GM23338 (cell line): ENCODE measurements at places on chromosomes 3 and 15.

DNA sequence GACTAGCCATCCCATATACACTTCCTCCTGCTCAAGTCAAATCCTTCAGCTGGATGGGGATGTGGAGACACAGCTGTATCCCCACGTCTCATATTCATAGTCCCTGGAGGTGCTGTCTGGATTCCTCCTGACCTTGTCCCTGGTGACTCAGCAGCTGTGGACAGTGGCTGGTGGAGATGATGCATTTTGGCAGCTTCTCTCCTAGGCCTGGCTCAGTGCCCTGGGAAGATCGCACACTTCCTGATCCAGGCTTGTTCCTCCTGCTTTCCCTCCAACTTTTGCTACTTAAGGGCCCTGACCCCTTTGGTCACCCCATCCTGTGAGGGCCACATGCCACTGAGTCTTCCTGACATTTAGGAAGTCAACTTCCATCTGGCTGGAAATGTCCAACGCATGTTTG lies 44.4 kb downstream of the ADAMTSL3 start:
- no peaks in the 10 kb centered on the region for H3K27me3 ChIP-seq
- H3K4me3 ChIP-seq = no peak overlapping the region
- no peaks in the 10 kb centered on the region for H3K36me3 ChIP-seq
- no peak for DNase-seq
- peaks cover 14% of the 10 kb centered on the region; the same call in 1 of the 2 replicates for H3K4me1 ChIP-seq

DNA sequence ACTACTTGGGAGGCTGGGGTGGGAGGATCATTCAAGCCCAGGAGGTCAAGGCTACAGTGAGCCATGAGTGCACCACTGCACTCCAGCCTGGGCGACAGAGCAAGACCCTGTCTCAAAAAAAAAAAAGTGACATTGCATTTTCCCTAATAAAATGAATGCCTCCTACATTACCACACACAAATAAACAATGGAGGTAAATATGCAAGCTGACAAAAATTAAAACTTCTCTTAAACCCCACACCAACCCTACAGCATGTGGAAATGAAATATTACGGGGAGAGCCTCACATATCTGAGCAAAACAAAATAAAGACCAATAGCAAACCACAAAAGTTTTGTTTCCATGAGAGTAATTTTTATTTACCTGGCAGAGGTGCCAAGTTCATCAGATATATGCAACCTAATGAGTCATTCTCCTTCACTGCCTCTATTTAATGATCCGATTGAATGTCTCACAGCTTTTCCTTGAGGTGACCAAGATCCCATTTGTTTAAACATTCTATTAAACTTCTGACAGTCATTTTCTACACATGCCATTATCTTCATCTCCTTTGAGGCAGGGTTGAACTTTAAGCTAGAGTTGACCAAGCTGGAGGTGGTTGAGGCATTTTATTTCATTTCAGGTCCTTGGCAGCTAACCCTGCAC lies 9.4 kb upstream of the CAV3 start:
- H3K27me3 ChIP-seq = no peaks in the 10 kb centered on the region
- H3K36me3 ChIP-seq = no peaks in the 10 kb centered on the region
- no peak overlapping the region for H3K27ac ChIP-seq
- H3K4me1 ChIP-seq = peaks cover 9% of the 10 kb centered on the region; the same call in 1 of the 2 replicates

GRCh38 chr15:69786136-69786701 lies 311.5 kb downstream of the TLE3 start:
- no peak overlapping the region for H3K4me3 ChIP-seq
- no peak overlapping the region for H3K27ac ChIP-seq
- H3K27me3 ChIP-seq = no peaks in the 10 kb centered on the region
- no peak for DNase-seq

GRCh38 chr3:38528457-38528856 lies 32.3 kb downstream of the EXOG start:
- DNase-seq = peak; percentile 57
- peaks cover 6% of the 10 kb centered on the region; the same call in 1 of the 2 replicates for H3K4me1 ChIP-seq
- no peak overlapping the region for H3K27ac ChIP-seq
- peaks cover 7% of the 10 kb centered on the region for H3K36me3 ChIP-seq
- no peaks in the 10 kb centered on the region for H3K27me3 ChIP-seq
- no peak overlapping the region for H3K4me3 ChIP-seq

DNA sequence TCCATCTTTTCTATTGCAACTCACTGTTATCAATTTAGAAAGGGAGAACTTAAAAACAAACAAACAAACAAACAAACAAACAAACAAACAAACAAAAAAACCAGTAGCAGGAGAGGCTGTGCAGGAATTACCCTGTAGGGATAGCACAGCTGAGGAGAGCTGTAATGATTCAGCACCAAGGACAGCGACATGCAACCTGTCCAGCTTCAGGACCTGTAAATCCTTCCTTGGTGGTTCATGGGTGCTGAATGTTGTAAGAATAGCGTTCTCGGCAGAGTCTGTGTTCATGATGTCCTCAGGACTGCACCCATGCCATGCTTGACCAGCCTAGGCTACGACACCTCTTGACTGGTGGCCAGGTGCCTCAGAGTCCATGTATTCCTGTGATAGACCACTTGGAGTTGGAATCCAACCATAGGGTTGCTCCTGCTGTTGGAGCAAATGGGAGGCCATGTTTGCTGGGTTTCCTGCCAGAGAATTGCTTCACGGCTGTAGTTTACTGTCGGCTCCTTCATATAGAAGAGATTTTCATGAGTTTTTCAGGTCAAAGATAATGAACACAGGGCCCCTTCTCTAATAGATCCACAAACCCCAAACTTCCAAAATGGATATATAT lies 65.9 kb downstream of the CACNA2D3 start:
- H3K4me3 ChIP-seq = no peak overlapping the region
- H3K36me3 ChIP-seq = no peaks in the 10 kb centered on the region
- DNase-seq = peak; percentile 90
- peaks cover 14% of the 10 kb centered on the region for H3K4me1 ChIP-seq

DNA sequence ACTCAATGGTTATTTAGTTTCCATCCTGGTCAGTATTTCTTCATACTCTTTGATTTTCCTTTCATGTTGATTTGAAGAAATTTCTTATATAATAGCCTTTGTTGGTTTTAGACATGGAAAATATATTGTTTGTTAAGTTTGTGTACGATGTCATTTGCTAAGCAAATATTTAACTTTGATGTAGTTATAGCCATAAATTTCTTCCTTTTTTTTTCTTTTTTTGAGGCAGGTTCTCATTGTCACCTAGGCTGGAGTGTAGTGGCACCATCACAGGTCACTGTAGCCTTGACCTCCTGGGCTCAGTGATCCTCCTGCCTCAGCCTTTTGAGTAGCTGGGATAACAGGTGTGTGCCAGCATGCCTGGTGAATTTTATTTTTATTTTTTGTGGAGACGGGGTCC lies 51.4 kb downstream of the NMD3 start:
- peaks cover 6% of the 10 kb centered on the region; the same call in 1 of the 2 replicates for H3K36me3 ChIP-seq
- H3K4me1 ChIP-seq = peaks cover 3% of the 10 kb centered on the region; the same call in 1 of the 2 replicates
- no peak for DNase-seq
- H3K27me3 ChIP-seq = no peaks in the 10 kb centered on the region
- no peak overlapping the region for H3K4me3 ChIP-seq
